Type B pancreatic cell (in vitro differentiated cells): ENCODE measurements at places on chromosomes 3 and 15.

DNA sequence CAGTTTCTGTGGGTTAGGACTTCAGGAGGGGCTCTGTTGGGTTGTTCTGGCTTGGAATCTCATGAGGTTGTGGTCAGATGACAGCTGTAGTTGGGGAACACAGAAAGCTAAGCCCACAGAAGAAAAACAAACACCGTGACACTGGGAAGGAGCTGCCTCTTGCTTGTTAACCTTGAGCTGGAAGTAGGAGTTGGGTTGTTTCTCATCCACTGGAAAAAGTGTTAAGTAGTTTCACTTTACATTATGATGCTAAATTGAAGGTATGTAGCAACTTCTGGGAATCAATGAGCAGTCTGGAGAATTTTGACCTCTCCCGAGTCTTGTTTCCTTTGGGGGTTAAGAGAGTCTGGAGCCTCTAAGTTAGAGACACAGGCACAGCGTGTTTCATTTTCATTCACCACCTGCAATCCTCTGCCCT lies 20.4 kb downstream of the HACD3 start:
- DNase-seq: no peak

GRCh38 chr3:170941551-170941950 lies 33.1 kb upstream of the EIF5A2 start:
- DNase-seq: no peak

DNA sequence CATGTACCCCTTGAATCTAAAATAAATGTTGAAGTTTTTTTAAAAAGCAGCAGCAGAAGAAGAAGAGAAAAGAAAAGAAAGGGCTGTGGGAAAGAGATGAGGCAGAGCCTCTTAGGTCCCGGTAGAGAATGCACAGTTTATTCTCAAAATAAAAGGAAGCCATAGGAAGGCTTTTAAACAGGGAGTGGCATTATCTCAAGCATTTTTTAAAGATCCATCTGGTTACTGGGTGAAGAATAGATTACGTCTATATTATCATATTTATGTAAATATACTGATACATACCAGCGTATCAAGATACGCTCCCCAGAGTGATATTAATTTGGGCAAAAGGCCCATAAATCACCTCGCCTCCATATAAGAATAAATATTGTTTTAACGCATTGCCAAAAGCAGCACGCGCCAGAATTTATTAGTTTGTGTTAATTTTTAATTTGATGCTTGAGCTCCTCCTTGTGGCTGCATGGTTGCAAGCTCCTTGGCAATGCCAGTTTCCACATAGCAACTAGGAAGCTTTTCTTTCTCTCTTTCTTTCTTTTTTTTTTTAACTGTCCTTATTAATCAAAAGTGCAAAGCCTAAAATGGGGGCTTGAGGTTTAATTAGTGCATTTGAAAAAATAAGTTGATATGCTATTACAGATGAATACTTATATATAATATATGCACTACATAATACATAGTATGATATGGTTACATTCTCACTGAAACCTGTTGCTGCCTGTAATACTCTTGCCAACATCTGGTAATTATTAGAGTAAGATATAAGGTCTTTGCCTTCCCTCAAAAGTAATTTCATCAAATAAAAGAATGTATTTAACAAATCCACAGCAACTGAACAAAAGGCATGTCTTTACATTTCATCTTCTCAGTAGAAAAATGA lies 242.8 kb upstream of the UBE2E2 start:
- no peak for DNase-seq

GRCh38 chr3:63707731-63708130 lies 55.3 kb downstream of the SNTN start:
- DNase-seq: no peak
